CD4-positive, alpha-beta T cell (primary cell): ENCODE measurements at places on chromosomes 13 and 19.
A peak's percentile ranks its signal among the peaks of the same experiment; 100 is the strongest.

DNA sequence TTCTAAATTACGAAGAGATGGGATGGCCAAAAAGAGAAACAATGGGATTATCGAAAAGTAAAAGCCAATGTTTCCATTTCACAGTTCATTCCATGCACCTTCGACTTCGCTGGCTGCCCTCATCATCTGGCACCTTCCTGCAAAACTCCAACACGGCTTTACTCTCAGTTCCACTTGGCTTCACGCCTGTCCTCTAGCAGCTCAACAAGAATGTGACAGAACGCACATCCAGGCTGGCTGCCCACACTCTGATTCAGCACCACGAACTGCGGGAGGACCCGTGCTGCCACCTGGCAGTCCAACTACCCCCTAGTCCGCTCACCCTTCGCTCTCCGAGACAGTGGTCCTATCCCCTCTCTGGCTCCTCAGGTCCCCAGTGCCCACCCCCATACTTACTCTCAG is 11.7 kb downstream of the ATP7B start:
- no peak for DNase-seq

GRCh38 chr19:49336482-49337266 is 1.5 kb downstream of the CD37 start:
- no peak for DNase-seq

DNA sequence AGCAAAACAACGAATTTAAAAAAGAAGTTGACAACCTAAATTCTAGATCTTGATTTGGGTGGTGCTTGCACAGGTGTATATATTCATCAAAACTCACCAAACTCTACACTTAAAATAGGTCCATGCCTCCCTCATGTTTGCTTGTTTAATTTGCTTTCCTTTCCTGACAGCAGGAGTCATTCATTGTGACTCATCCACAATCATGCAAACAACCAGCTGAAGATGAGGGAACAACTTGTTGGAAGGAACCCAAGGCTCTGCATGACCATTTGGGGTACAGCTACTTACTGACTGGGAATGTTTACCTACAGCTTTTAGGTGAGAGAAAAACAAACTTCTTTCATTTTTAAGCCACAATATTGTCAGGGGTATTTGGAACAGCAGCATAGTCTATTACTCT is 96.6 kb downstream of the RXFP2 start:
- DNase-seq = no peak

DNA sequence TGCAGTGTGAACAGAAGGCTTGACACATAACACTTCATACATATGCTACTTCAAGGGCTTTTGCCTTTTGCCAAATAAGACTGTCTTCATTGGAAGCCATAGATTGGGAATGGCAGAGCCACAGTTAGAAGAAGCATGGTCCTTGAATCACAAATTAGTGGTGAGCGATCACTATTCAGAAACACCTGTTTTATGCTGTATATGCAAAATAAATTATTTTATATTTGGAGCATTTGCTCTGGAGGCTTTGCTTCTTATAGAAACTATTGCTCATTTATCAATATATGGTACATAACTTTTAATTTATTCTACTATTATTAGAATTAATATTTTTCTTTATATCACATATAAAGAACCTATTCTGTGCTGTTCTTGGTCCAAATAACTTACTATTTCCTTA is 270.4 kb upstream of the SPRY2 start:
- no peak for DNase-seq

- DNase-seq = no peak
These were observed 963.4 kb downstream of the PCDH17 start for GRCh38 chr13:58594747-58595600.

- no peak for DNase-seq
These were observed 942.1 kb upstream of the SPRY2 start for GRCh38 chr13:81283062-81283461.

GRCh38 chr19:14694641-14695266 is 4.9 kb downstream of the ZNF333 start:
- DNase-seq = no peak

DNA sequence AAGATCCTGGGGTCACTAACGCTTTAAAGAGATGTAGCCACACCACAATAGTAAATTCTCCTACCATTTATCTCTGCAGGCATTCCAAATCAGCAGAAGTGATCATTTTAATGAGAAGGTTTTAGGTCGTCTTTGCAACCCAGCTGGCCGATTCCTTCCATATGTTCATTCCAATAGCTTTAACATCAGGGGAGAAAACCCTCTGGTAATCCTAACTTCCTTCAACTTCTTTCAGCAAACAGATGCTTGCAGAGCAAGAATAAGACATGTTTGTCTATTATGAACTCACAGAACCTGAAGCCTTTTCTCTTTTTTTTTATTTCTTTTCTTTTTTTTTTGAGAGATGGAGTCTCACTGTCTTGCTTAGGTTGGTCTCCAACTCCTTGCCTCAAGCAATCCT is 498.6 kb upstream of the SLITRK1 start:
- DNase-seq = no peak

- no peak for DNase-seq
These were observed 321.7 kb downstream of the DCT start for GRCh38 chr13:94157705-94158218.

DNA sequence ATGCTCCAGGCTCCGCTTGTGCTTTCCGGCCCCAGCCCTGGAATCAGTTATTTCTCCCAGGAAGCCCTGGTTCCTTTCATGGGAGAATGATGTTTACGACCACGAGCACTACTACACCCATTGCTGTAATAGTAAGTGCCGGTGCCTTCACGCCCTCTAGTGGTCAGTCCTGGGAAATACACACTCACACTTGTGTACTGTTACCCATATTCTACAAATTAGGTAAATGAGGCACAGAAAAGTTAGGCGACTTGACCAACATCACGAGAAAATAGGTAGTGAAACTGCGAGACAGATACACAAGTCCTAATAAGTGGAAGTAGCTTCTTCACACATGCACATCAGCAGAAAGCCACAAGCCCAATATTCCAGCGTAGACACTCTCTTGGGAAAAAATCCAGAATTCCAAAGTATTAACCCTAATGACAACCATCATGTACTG is 21.7 kb downstream of the CEACAM21 start:
- peak; percentile 50 for DNase-seq

- DNase-seq = no peak
These were observed 389 bp downstream of the LINGO3 start for GRCh38 chr19:2307518-2308012.

DNA sequence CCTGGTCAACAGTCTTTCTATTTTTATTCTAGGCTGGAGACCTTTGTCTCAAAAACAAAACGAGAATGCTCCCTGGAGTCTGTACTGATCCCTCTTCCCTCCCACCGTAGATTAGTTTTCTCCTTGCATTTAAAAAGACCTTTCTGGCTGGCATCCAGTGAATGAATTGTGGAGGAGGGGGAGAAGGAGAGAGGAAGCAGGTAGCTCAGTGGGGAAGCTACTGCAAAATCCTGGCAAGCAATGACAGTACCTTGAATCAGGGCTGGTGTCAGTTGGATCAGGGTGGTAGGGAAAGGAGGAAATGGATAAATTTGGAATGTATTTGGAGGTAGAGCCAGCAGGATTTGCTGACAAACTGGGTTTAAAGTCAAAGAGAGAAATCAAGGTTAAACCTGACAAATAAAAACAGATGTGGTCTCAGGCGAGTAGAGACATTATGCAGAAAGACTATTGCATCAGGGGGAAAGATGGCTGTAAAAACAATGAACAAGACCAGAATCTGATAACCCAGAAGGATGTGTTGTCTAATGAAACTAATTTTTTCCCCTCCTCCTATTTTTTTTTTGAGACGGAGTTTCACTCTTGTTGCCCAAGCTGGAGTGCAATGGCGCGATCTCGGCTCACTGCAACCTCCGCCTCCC is 3.5 kb upstream of the CYP2S1 start:
- no peak for DNase-seq

GRCh38 chr13:108313382-108313781 is 43.9 kb downstream of the TNFSF13B start:
- no peak for DNase-seq

DNA sequence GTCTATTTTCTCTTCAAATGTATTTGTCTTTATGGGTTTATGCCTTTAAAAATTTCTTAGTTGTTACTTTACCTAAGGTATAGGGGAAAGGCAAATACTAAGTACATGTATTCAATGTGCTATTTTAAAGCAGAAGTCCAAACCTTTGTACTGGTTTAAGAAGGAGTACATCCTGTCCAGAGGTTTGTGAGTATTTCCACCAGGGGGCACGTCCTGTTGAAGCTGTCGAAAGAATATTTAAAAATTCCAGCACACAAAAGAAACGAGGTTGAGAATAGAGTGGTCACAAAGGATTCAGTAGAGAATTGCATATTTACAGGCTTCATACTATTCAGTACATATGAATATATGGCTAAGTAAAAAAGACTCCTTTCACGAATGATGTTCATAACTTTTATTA is 59.8 kb downstream of the URI1 start:
- DNase-seq = no peak

- DNase-seq = no peak
These were observed 87.7 kb downstream of the SGCG start for GRCh38 chr13:23268441-23268840.

DNA sequence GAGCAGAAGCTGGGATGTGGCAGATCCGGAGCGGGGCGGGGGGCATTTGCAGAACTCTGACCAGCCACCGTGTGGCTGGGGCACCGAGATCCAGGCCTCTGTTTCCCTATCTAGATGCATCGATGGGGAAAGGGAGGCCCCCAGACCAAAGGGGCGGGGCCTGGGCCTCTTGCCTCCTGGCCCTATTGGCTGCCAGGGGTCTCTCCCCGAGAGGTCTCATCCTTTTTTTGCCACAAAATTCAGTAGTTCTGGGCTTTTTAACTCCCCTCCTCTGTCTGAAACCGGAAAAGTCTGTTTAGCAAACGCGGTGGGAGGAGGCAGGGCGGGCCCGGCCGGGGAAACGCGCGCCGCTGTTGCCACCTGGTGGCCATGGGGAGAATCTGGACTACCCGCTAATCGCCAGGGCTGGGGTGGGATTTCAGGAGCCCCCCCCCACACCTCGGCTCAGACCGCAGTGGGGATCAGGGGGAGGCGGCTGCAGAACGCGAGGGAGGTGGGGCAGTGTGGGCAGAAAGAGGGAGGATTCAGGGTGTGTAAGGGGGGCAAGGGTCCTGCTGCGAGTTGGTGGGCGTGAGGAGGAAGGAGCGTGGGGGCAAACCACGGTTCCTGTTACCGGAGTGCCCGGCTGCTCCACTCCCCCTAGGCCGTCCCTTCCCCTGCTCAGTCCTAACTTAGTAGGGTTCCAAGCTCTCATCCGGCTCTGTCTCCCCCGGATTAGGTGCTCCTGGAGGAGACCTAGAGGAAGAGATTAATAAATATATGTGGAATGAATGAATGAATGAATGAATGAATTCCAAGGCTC is 28.3 kb downstream of the IL12RB1 start:
- DNase-seq = peak; percentile 84

- no peak for DNase-seq
These were observed 5.2 kb upstream of the GRAMD1A start for GRCh38 chr19:34994643-34995541.

DNA sequence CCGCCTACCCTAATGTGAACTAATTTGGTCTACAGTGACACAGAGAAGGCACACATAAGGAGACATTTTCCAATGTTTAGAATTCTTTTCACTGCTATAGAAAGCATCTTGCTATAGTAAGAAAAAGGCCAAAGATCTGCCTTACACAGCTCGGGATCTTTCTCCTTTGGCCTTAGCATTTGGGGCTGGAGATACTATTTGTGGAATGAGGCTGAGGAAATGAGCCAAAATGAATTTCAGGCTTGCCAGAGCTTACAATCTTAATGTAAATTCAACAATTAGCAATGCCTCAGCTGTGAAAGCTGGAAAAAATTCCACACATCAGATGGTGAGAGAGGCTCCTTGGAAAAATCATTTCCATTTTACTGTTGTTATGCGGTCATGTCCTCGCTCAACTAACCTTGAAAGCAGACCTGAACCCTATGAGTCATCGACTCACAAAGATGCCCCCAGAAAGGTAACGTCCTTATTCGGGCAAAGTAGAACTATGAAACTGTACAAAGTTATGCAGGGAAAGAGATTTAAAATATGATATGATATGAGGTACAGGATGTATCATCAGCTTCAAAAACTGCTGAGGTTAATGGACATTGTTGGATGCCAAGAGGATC is 324.5 kb upstream of the NBEA start:
- no peak for DNase-seq

GRCh38 chr19:36215276-36216123 is 594 bp downstream of the ZNF146 start:
- no peak for DNase-seq

GRCh38 chr19:295687-296370 is 4.6 kb upstream of the PLPP2 start:
- no peak for DNase-seq

- DNase-seq = no peak
These were observed 109.6 kb upstream of the SERP2 start for GRCh38 chr13:44263751-44264620.

DNA sequence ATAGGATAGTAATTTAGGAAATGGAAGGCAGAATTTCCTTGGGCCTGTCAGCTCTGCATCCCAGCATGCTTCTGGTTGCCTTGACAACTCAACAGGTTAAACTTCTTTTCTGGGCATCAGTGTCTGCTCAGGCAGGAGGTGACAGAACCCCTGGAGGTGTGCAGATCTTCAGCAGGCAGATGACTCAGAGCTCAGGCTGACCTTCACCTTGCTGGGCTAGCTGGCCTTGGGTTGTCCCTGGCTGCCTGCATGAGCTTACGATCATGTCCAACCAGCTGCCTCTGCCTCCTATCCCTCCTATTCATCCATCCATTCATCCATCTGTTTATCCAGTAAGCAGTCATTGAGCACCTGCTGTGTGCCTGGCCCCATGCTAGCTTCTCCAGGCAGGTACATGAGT is 81.2 kb upstream of the KCTD15 start:
- no peak for DNase-seq

DNA sequence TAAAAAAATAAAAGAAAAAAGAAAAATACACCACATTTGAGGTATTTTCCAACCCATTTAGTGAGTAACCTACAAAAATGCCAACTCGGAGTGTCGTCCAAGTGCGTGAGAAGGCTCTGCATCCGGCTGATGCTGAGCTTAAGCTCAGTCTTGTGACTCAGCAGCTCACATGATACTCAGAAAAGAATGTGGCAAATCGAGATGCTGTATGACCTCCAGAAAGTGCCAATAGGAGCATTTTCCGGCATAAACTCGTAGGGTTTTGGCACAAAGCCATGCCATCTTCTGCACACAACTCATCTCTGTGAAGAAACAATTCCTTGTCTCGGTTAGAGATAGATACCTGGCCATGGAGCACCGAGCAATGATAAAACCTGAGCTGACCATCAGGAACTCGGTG is 58.5 kb downstream of the TRPM4 start:
- no peak for DNase-seq

DNA sequence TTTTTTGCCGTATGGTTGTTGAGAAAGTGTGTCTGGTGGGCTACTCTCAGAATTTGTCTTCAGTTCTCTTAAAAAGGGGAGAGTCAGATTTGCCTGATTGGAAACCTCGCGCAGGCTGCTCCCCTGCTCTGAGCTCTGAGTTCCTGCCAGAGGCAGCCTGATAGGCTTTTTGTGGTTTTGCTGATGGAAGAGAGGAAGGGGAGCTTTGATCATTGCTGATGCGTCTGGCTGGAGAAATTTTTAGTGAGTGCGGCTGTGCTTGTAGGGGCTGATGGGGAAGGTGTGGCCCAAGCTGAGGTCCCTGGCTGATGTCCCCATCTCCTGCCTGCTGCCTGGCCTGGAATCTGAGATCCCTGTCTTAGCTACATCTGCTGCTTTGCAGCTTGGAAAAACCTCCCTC is 2.8 kb downstream of the CHST8 start:
- no peak for DNase-seq
